ENCODE measurements at places on chromosomes 7 and 10. TPM values are rescaled to one million over a fixed set of nuclear protein-coding genes. Genes with fewer than 3 reads are reported as not detected.
A peak's percentile ranks its signal among the peaks of the same experiment; 100 is the strongest.

DNA sequence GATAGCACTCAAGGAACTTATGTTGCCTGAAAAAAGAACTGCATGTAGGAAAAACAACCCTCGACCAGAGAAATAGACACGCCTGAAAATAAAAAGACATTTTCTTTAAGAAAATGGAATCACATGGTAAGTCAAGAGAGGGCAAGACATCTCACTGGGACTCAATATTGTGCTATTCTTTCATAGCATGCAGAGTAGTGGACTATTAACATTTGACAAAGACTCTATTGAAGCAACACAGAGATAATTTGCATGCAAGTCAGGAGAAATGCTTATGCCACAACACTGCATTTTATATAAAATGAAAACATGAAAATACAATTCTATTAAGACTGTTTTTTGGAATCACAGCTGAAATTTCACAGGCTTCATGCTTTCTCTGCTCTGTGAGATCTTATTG is 77.9 kb upstream of the RHOBTB1 start:
- DNase-seq = no peak

DNA sequence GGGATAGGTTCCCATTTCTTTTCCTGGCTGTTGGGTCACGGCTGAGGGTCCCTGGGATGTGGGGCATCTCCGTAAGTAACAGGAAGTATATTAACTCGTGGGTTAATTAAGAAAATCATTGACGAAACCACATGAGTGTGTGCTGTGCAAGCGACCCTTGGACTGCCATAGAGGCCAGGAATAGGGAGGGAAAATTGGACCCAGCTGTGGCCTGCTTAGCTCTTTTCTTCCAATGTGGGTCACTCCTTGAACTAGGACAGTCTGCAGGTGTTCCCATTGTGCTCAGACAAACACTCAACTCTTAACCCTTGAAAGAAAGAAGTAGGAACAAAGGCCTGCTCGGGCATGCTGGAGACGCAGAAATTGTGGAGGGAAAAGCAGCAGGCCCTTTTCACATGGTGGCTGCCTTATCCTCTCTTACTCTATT is 25.6 kb upstream of the PLEKHA1 start:
- no peak for DNase-seq

DNA sequence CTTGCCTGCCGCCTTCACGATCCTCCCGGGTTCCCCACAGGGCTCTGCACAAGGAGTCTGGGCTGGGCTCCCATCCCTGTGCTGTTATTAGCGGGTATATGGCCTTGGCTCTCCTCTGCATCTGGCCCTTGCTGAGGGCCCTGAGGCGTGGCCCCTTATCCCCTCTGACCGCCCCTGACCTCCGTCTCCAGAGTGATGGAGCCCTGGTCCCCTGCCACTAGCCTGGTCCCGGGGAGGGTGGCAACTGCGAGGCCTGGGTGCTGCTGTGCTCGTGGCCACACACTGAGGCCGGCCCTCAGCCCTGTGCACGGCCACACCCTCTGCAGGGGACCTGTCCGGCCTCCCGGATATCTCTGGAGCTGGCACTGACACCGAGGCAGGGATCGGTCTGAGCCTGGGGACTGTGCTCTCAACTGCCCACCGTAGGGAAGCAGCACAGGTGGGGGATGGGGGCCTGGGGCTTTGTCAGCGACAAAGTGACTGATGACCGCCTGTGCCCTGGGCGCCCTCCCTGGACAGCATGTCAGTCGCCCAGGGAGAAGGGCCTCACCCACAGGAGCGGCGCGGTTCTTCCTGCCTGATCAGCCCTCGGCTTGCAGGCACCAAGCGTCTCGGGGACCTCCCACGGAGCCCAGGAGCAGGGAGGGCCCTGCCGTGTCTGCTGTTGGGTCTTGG is 72.4 kb downstream of the NKX6-2 start:
- no peak for DNase-seq

GRCh38 chr7:134355927-134356326 is 39.2 kb upstream of the SLC35B4 start:
- no peak for DNase-seq

DNA sequence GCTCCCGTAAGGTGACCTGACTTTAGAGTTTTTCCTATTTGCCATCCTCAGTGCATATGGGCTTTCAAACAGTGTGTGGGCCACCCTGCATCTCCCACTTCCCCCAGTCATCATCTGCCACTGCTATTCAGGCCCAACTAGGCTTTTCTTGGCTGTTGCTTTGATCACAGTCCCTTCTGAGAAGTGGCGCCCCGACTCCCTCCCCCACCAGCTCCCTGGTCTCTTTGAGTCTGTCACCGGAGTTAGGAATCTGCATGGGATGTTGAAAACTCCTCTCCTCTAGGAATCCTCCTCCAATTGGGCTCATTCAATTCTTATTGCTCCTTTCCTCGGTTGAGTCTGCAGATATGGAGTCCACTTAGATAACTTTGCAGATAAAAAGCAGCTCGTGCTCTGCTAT is 32.1 kb downstream of the HIF1AN start:
- DNase-seq = no peak

DNA sequence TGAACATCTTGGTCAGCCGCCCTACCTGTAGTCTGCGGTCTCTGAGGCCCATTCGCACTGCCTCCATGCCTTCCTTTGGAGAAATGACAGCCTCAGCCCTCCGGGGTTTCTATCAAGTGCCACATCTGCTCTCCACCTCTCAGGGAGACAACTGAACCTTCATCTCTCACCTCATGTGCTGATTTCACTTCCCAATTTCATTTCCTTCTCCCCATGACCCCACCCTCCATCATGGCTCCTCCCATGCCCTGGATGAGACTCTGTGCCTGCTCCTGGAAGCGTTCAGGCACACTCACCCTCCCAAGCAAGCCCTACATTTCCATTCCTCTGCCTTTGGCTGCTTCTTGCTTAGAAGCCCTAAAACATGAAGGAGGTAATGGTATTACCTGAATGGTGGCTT is 7.8 kb upstream of the SCD start:
- DNase-seq = no peak

- no peak for DNase-seq
Measured at GRCh38 chr7:22182149-22182548, 174.8 kb downstream of the RAPGEF5 start.

- DNase-seq = peak; percentile 24
Measured at GRCh38 chr10:73625004-73625883, 16.0 kb downstream of the MYOZ1 start.

DNA sequence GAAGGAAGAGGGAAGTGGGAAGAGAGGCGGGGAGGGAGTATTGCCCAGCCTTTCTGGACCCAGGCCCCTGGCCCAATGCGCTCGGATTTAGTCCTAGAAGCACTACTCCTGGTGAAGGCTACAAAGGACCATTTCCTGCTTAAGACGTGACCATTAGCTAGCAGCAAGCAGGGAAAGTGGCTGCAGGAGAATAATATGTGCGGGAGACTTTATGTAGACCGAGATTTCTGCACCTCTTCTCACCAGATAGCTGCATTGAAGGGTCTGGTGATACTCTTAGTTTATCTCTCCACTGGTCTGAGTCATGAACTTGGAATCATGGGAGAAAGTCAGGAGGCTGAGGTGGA is 3.1 kb downstream of the VAX1 start:
- DNase-seq = no peak

Gene GRM3
- not detected for total RNA-seq

Gene EVX1
- total RNA-seq = not detected

DNA sequence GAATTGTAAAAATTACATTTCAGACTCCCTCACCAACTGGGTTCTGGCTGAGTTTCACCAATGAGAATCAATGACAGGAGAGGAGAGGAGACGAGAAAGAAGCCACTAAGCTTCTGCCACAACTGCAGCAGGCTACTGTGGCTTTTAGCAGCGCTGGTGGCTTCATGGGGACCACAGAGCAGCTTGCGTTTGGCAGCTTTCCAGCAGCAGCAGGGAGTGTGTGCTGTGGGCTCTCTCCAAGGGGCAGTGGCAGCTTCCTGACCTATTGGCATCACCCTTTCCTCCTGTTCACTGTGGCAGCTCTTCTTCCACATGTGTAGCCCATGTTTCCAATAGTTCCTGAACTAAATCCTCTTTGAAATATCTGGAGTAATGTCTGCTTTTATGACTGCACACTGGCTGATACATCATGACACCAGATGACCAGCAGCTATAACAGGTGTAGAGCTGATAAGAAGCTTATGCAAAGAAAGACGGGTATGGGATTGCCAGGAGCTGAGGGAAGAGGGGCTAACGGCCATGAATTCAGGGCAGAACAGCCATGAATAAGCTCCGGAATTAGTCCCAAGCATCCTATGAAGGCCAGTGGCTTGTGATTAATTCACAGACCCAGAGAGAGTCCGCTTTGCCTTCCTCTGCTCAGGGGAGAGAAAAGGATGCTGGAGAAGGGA is 46.8 kb downstream of the KCNH2 start:
- DNase-seq = no peak

Gene C10orf105
- total RNA-seq = 0.10 TPM

DNA sequence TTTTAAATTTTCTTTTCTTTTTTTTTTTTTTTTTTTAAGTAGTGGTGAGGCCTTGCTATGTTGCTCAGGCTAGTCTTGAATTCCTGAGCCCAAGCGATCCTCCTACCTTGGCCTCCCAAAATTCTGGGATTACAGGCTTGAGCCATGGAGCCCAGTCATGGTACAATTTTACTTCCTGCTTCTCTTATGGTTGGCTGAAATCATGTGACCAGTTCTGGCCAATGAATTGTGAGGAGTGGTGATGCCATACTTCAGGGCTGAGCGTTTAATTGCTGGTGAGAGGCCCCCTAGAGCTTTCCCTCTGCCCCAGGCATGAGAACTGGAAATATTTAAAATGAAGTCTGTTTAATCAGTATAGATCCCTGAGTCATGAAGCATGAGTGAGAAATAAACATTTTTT is 22.2 kb upstream of the BAIAP2L1 start:
- peak; percentile 70 for DNase-seq

DNA sequence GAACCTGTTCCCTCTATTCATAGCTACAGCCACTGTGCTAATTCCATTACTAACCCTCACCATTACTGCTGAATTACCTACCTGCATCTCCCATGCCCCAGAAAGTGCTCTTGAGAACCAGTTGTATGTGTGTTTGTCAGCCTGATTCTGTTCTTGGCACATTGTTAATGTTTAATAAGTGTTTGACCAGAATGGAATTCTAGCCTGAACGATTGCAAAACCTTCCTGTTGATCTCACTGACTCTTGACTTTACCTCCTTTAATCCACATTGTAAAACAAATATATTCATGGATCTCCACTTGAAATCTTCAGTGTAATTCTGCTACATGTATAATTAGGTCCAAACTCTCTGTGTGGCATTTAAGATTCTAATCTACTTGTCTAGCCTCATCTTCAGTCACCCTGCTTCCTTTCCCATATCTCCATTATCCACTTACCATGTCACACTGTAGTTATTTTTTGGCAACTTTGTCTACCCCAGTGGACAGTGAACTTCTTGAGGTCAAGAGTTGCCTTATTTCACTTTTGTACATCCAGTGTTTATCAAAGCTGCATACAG is 4.9 kb downstream of the ZNF277 start:
- no peak for DNase-seq

Gene PILRA
- total RNA-seq = not detected

Gene ZNF425
- total RNA-seq = 1.3 TPM

DNA sequence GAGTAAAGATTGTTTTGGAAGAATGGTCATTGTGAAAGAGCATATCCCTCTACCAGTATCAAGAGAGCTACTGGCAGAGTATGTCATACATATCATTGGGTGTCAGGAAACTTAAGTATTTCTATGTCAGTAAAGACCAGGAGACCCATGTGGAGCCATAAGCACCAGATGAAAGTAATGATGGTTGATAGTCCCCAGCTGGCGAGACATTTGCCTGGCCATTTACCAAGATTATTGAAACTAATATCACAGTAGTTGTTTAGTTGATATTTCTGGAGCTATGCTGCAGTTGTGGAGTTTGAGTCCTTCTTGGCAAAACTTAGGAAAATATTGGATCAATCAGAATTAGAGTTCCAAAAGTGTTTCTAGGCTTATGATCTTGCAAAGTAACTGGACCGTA is 114.8 kb downstream of the SNX10 start:
- no peak for DNase-seq

- no peak for DNase-seq
Measured at GRCh38 chr10:73522263-73522662, 26.4 kb upstream of the PPP3CB start.

DNA sequence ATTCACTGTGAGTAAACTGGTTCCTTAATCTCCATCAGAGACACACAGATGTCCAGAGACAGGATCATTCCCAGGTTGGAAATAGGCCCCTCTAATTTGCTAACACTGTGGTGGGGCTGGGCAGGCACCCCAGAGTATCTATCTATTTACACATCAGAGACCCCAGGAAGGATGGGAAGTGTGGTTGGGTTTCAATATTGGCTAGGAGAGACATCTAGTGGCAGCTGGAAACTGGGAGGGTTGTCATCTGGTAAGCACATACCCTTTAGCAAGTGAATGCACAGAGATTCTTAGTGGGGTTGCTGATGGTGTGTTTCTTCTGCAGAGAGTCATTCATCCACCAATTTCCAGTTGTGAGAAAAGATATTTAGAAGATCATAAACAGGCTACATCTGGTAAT is 36.0 kb upstream of the NRG3 start:
- no peak for DNase-seq

DNA sequence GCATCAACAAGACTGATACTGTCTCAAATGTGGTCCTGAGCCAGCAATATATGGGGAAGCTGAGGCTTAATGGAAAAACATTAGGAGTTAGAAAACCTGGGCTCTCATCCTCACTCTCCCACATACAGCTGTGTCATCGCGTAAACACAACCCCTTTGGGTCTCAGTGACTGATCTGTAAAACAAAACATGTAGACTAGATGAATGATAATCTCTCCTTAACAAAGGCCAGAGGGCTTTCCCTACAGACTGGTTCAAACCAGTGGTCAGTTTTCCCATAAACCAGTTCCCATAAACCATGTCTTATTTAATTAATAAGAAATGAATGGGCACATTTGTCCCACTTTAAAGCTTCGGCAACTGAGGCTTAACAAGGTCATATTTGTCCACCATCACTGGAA is 48.1 kb downstream of the OSBPL3 start:
- DNase-seq = no peak

DNA sequence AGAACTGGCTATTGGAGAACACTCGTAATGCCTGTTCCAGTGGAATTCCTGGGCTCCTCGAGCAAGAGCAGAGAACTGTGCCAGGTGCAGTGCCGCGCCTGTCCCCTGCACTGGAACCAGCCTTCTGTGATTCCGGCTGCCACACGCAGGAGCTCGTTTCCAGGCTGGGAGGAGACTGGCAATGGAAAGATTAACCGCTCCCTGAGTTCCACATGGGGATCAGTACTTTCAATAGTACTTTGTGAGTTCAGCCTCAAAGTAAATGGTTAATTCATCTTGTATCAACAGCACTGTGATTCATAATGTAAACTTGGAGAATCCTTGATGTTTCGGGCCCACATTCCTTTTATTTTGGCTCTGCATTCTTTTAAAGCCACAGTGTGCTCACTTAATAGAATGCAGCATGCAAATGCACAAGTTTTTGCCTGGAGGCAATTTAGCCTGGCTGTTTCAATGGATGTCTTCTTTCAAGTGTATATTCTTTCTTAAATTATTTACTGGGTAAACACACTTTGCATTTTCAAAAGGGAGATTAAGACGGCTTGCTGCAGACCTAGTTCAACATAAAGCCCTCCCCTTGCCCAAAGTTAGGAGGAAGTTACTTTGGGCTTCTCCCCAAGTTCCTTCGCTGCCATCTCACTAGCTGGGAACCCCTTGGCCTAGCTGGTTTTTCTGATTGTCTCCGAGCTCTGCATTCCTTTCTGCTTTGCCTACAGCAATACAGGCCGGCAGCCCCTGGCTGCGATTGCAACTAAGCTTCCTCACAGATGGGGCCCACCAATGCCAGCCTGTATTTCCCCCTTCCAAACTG is 138.1 kb upstream of the TCF7L2 start:
- peak; percentile 96 for DNase-seq

Gene CYP3A4
- not detected for total RNA-seq
